Suprapubic skin (tissue), 4 donors: ENCODE measurements at places on chromosomes 2 and 18.
A peak's percentile ranks its signal among the peaks of the same experiment; 100 is the strongest.

DNA sequence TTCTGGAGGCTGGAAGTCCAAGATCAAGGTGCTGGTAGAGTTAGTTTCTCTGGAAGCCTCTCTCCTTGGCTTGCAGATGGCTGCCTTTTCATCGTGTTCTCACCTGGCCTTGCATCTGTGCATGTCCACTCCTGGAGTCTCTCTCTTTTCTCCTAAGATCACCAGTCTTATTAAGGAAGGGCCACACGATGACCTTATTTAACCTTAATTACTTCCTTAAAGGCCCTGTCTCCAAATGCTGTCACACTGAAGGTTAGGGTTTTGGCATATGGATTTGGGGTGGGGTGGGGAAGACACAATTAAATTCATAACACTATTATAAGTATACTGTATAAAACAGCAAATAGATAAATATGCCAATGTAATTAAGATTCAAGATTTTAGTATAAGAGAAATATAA lies 402.4 kb upstream of the HS6ST1 start:
- no peak for DNase-seq

DNA sequence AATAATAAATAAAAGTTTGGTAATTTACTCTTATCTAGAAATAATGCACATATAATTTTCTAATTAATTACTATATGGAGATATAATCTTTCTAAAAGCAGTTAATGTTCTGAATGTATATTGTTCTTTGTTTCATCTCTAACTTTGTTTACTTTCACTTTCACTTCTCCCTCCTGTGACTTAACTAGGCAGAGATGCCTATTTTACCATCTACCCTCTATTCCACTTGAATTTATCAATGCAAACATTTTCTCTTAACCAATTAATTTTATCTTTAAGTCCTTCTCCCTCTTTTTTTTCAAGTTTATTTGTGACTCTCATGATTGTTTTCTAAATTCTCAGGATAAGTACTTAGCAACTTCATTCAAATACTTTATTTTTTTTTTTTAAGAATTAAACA lies 55.1 kb upstream of the IL1RL1 start:
- no peak for DNase-seq

DNA sequence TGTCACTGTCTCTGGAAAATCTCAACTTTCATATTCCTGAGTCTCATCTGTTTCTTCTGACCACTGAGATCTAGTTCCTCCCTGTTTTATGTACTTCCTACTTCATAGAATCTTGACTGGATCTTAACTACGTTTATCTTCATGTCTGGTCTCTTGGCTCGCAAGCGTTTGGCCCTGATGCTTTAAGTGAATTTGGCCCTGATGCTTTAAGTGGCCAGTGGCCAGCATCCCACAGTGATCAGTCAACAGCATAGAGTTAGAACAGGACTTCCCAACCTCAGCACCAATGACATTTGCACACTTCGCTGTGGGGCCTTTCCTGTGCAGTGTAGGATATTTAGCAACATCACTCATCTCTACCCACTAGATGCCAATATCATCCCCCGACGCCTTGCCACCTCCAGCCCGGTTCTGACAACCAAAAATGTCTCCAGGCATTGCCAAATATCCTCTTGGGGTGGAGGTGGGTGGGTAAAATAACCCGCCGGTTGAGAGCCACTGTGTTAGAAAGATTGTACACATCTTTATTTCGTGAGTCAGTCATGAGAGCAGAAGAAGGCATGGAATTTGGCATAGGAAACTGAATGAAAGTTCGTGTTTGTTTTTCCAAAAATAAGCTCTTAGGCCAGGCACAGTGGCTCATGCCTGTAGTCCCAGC lies 12.2 kb downstream of the TM4SF20 start:
- DNase-seq = no peak

- DNase-seq = no peak
These were observed 90.0 kb upstream of the TAF1B start for GRCh38 chr2:9753276-9753600.

DNA sequence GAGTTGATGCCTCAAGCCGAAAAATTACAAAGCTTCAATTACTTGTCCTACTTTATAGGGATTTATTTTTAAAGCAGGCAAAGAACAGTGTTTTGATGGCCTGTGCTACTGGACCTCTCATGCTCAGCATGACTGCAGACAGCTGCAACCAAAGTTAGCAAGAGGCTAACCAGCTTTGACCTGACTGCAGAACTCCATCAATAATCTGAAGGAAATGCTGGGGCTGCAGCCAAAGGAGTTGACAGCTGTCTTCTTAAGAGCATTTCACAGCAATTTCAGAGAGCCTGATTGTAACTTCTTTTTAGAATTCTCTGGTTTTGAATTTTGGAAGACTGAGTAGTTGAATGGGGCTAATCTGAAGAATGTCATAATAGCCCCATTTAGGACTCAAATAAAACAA lies 46.5 kb upstream of the SESTD1 start:
- no peak for DNase-seq

DNA sequence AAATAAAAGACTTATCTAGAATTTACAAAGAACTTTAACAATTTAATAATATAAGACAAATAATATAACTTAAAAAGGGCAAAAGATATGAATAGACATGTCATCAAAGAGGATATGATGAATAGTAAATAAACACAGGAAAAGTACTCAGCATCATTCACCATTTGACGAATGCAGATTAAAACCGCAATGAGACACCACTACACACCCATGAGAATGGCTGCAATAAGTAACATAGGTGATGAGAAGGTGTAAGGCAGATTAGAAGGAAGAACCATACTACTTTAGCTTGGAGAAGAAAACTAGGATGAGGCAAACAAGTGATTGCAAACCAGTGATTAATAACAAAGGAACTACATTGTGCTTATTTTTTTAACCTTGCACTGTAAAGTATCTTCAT lies 152.0 kb downstream of the CYRIA start:
- no peak for DNase-seq

GRCh38 chr2:136375017-136375901 lies 257.3 kb upstream of the CXCR4 start:
- DNase-seq = no peak

DNA sequence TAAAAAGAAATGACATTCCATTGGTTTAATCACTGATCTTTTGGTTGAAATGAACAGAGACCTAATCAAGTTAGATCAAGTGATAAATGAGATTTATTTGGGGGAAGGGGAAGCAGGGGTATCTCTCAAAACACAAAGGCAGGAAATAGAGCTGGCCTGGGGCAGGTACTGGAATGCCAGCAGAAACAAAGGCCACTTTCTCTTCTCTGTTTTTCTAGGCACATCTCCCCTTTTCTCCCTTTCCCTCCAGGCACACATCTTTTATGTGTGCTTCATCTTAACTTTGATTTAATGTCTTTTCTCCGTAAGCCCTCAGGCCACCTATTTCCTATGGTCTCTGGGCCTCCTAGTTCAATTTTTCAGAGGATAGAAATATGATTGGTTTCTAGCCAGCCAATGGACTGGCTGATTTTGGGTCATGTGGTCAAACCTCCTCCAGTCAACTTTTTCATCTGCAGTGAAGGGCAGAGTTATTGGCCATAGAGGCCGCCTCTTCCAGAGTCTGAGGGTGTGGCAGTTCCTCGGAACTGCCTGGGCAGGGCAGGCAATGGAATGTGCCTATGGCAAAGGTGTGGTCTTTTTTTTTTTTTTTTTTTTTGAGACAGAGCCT lies 58.9 kb upstream of the FAM136A start:
- DNase-seq = no peak

DNA sequence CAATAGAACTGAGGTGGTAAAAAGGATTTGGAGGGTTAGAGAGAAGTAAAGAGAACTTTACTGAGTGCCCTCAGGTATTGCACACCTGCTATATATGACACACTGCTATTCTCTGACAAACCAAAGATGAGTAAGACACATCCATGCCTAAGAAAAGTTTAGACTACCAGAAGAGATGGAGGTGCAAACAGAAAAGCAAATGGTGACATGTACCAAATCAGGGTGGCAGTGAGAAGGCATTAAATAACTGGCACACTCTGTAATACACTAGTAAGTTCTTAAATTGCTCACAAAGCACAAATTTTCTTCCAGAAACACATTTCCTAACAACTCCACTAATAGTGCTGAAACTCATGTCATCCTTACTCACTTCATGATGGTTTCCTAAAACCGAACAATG lies 88.6 kb downstream of the KCTD18 start:
- no peak for DNase-seq

DNA sequence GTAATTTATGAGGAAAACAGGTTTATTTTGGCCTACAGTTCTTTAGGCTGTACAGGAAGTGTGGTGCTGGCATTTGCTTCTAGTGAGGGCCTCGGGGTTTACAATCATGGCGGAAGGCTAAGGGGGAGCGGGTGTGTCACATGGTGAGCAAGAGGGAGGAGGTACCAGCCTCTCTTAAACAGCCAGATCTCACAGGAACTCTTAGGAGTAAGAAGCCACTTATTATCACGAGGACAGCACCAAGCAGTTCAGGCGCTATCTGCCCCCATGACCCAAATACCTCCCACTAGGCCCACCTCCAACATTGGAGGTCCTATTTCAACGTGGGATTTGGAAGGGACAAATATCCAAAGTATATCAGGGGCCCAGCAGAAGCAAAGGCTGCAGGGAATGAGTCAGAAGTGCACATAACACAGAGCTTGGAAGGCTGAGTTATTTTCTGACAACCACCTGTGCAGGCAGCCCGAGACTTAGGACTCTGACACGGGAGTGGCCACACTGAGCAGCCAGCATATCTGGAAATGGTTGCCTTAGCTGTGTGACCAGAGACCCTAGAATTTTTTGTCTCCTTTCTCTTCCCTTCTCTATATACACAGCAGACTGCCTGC lies 170.9 kb downstream of the PRPF40A start:
- DNase-seq = no peak

- DNase-seq = no peak
These were observed 7.2 kb upstream of the KIAA2012 start for GRCh38 chr2:202065876-202066275.

GRCh38 chr2:227029426-227030105 lies 134.4 kb downstream of the COL4A4 start:
- no peak for DNase-seq

DNA sequence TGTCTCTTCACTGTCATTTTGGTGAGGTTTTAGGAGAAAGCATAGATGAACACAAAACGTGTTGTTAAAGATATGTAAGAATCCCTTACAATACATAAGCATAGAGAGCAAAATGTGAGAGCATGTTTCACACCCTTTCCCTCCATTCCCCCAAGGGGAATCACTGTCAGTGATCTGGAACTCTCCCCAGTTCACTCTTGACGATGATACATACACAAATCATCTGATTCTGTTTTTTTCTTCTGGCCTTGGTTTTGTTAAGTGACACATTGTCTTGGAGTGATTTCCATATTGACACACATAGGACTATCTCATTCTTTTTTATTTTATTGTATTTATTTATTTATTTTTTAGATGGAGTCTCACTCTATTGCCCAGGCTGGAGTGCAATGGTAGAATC lies 53.7 kb upstream of the TANC1 start:
- DNase-seq = no peak

DNA sequence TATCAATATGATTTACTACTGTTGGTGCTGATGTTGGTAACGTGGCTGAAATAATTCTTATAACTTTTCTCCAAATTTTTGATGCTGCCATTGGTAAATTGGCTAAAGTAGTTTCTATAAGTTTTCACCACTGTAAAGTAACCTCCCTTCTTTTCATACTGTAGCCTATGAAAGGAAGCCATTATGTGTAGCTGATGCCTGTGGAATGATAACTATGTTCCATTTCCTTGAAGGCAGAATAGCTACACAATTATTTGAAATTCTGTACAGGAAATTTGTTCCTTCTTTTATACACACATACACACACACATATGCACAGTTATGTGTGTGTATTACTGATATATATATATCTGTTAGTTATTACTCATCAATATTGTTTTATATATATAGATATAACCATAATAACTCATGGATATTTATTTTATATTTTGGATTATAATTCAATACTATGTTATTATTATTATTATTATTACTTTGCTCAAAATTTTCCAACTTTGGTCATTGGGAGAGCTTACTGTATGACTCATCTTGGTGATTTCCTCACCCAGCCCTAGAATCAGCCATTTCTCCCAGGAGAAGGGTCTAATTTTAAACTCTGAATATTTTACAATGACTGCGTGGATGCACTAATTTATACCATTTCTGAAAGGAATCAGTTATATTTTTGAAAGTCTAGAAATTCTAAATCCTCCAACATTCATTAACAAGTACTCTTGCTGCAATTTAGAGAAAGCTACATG lies 1677.7 kb downstream of the SUCLG1 start:
- DNase-seq = no peak

- peak; percentile 89 for DNase-seq
These were observed 73.1 kb downstream of the CACNB4 start for GRCh38 chr2:152025678-152026287.

- DNase-seq = no peak
These were observed 5.2 kb upstream of the SIX3 start for GRCh38 chr2:44936275-44936674.

DNA sequence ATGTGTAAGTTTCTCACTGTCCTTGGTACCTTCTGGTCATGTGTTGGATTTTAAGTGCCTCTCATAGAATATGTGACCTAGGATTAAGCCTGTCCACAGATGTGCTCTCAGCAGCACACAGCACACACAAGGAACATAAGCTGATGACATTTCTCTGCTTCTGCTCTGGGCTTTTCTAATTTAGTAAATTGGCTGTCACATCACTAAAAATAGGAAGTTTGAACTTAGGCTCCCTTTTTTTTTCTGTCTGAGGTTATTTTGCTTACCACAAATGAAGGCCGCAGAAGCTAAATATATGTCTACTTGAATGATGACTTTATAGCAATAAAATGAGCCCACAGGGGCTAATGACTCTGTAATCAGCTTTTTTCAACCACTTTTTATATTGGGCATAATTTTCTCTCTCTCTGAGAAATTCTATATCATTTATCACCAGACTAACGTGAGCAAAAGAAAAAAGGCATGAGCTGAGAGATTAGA lies 150.2 kb upstream of the KLHL14 start:
- no peak for DNase-seq

- DNase-seq = no peak
These were observed 7.8 kb upstream of the CAVIN2 start for GRCh38 chr2:191854382-191855372.

DNA sequence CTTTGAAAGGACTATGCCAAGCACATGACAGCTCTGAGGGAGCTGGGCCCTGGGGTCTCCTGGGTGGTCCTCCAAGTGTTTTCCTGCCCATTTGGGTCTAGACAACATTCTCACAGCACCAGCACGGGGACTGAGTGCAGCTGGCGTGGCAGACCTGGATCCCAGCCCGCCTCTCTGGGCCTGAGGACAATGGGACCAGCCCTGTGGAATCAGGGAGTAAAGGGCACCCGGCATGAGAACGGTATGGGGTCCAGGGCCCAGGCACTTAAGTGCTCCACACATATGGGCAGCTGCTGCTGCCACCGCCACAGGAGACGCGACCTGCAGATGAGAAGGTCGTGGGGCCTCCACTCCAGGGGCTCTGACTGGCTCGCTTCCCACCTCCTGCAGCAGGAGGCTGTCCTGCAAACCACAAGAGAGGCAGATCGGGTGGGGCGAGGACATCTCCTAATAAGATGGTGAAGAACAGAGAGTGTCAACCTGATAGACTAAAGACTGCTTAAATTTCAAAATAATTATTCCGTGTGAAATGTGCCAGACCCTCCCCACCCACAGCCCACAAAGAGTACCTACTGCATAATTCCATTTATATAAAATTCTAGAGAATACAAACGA lies 46.3 kb downstream of the FAM178B start:
- no peak for DNase-seq
